Stimulated activated CD4-positive, alpha-beta T cell treated with anti-CD3 and anti-CD28 coated beads, Interleukin-4, amount 100 ng/mL, for 48 hours (primary cell): ENCODE measurements at places on chromosomes 5 and 9.

GRCh38 chr5:125041798-125042197 lies 295.4 kb upstream of the ZNF608 start:
- no peak for DNase-seq

GRCh38 chr9:36074870-36075532 lies 38.3 kb downstream of the RECK start:
- no peak for DNase-seq

- DNase-seq = no peak
These were observed 10.8 kb upstream of the C1QTNF3 start for GRCh38 chr5:34053571-34054399.

DNA sequence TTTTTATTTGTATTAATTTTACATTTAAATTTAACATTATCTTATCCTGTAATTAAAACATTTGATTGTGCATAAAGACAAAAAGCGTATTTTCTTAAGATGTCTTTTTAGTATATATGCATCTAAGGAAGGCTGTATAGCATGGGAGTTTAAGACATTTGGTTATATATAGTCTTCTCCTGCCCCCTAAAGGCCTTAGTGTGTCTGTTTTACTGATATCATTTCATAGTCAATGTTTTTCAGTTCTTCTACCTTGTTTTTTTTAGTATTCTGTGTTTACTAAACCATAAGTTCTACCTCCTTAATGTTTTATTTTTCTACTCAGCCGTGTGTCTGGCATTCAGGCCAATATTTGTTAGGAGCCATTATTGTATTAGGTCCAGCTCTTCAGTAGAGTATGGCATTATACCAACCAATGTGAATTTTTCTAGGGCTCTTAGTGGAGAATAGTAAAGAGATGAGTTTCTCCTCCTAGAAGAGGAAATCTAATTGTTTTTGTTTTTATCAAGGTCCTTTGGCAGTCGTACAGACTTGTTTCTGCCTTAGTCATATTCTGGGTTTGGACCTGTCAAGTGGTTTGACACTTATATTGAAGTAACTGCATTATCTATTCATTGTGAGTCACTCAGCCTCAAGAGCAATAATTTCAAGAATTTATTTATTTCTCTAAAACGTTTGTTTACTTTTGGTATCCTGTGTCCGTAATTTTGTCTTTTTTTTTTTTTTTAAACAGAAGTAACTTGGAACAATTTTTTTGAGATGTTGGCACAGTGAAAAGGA lies 74.8 kb downstream of the SLF1 start:
- DNase-seq = no peak

DNA sequence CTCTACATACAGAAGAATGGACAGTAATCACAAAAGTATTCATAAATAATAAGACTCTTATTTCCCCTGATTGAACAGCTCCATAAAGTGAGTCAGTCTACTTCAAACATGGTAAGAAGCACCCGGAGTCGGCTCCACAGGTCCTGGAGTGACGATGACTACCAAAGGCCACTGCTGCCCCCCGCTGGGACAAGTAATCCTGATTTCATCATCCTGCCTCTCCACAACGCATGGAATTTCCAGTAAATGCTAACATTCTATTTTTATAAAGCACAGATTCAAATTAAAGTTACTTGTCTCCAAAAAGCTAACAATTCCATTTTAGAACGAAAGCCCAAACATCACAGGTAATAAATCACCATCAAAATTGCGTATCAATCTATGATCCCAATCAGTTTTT lies 16.2 kb downstream of the ATPSCKMT start:
- no peak for DNase-seq

- no peak for DNase-seq
These were observed 46.1 kb downstream of the S1PR3 start for GRCh38 chr9:89037346-89037745.
